Omental fat pad (tissue), 4 donors: ENCODE measurements at places on chromosomes 11 and 22.

GRCh38 chr11:88275636-88276035, 61.9 kb downstream of the CTSC start:
- DNase-seq, result no peak

GRCh38 chr22:24183321-24184031, 2.2 kb downstream of the SUSD2 start:
- DNase-seq, result no peak

GRCh38 chr11:108037211-108037610, 28.5 kb downstream of the CUL5 start:
- no peak for DNase-seq

- DNase-seq, result no peak
Observed at GRCh38 chr11:89433278-89433677, 57.9 kb downstream of the NOX4 start.

DNA sequence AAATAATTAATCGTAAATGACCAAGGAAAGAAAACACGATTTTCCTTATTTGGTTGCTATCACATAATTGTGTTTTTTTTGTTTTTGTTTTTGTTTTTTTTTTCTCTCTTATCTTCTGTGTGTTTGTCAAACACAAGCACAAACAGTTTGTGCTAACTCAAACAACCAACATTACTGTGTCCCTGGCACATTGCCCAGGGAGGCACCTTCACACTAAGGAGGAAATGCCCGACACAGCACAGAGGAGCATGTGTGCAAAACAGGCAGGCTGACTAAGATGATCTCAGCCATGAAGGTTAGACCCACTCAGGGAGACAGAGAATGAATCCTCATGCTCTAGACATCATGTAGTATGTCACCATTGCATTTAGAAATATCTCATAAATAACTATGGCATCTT, 130.1 kb downstream of the SOX6 start:
- DNase-seq, result no peak

GRCh38 chr11:1193326-1194230, 29.3 kb upstream of the MUC5B start:
- no peak for DNase-seq

DNA sequence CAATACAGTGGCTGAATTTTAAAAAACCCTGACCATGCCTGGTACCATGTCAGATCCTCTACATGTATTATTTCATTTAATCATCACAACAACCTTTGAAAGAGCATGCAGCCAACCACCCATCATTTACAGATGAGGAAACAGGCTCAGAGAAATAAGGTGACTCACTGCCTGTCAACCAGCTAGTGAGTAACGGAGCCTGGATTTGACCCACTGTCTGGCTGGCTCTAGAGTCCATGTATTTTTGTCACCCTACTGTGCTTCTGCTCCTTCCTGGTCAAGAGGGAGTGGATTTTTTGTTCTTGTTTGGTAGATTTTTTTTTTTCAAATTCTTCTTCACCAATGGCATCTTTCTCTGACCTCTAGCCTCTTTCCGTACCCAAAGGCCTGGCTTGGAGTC, 77.4 kb downstream of the CWC15 start:
- DNase-seq, result no peak

GRCh38 chr11:95501761-95502266, 270.8 kb upstream of the SESN3 start:
- DNase-seq, result no peak

GRCh38 chr11:133902506-133902905, 54.3 kb downstream of the IGSF9B start:
- DNase-seq, result no peak

- no peak for DNase-seq
Observed at GRCh38 chr22:41481131-41481830, 12.4 kb downstream of the ACO2 start.

- DNase-seq, result no peak
Observed at GRCh38 chr11:60349990-60350389, 22.9 kb downstream of the MS4A6E start.

- DNase-seq, result no peak
Observed at GRCh38 chr11:102320679-102321078, 3.4 kb downstream of the BIRC3 start.
